Midbrain (tissue), 1 donor: ENCODE measurements at places on chromosomes 2 and 18.

DNA sequence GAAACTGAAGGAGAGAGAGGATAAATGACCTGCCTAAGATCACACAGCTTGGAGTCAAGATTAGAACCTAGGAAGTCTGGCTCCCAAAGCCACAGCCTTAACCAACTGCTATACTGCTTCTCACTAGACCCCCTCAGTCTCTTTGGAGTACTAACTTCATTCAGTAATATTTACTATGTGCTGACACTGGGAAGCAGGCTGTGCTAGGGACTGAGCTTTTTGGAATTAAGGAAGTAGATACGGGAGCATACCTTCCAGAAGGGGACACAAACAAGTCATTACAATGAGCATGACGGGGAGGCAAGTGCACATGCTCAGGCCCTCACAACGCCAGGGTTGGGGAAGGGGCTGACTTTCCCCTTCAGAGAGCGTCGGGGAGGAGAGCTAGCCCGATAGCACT lies 97.7 kb downstream of the INO80D start:
- no peak for DNase-seq

DNA sequence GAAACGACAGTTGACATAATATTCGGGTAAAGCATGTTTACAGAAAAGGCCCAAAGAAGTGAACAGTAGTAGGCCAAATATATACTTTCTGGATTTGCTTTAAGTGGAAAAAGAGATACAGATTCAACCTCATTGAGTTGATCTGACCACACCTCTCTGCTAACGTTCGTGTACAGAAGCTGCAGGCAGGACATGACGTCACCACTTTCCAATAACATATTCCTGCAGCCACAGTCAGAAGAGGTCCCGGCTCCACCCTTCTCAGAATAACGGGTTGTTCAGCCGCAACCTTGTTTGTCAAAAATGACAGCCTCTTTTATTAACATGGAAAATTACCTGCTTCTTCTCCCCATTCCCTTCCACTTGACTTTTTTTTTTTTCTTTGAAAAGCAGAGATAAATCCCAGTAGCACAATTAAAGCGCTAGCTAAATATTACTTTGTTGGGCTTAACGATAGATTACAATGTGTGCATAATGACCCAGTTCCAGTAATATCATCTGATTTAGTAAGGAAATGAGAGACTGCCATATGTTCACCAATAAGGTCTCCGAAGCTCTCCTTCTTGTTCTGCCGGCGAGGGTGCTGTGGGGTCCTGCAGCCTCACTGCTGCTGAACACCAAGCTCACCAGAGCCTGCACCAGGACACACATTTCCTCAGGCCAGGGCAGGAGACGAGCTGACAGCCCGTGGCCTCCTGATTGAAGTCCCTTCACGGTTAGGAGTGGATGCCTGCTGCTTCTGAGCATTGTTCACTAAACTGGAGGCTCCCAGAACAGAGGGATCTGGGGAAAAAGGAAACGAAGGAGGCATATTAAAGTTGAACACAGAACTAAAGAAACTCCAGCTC lies 451.0 kb upstream of the SALL3 start:
- DNase-seq: no peak

DNA sequence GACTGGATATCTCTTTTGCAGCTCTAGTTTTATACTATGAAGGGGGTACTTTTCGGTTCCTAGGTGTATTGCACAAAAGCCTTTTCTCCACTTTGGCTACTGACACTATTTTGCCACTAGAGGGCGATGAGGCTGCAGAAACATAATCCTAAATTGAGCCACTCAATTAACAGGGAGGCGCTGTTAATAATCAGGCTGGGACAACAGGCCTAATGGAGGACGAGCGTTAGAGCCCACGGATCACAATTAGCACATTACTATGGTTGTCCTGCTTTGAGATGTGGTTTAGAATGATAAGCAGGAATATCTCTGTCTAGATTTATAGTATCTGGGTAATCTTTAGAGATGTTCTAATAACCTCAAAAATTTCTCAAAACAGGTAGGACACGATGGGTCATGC lies 62.2 kb upstream of the PMAIP1 start:
- peak; percentile 37 for DNase-seq

DNA sequence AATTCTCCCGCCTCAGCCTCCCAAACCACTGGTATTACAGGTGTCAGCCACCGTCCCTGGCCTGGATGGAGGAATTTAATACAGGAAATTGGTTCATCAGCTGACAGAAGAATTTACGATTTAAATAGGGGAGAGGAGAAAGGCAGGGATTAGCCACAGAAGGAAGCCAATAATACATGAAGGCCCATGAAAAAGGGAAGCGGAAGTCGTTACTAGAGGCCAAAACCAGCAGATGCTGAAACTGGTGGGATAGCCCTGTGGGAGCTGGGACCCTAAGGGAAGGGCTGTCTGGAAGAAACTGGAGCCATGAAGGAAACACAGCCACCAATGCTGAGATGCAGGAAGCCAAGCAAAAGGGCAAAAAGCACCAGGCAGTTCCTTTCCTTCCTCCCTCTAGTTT lies 163.7 kb upstream of the RMP24 start:
- no peak for DNase-seq

DNA sequence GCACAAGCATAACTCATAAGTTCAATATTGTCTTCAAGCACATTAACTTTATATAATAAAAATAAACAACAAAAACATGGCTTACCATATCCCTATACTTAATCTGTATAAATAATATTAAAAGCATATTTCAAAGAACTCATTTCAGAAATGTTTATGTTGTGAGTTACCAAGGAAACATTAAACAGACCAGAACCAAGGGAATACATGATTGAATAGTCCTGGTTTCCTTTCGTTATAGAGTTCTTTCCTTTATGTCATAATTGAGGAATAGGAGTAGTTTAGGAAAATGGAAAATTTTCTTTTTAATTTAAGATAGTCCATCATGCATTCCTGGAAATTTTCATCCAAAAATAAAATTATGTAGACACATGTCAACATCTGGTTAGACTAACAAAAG lies 343.0 kb downstream of the ERBB4 start:
- no peak for DNase-seq

DNA sequence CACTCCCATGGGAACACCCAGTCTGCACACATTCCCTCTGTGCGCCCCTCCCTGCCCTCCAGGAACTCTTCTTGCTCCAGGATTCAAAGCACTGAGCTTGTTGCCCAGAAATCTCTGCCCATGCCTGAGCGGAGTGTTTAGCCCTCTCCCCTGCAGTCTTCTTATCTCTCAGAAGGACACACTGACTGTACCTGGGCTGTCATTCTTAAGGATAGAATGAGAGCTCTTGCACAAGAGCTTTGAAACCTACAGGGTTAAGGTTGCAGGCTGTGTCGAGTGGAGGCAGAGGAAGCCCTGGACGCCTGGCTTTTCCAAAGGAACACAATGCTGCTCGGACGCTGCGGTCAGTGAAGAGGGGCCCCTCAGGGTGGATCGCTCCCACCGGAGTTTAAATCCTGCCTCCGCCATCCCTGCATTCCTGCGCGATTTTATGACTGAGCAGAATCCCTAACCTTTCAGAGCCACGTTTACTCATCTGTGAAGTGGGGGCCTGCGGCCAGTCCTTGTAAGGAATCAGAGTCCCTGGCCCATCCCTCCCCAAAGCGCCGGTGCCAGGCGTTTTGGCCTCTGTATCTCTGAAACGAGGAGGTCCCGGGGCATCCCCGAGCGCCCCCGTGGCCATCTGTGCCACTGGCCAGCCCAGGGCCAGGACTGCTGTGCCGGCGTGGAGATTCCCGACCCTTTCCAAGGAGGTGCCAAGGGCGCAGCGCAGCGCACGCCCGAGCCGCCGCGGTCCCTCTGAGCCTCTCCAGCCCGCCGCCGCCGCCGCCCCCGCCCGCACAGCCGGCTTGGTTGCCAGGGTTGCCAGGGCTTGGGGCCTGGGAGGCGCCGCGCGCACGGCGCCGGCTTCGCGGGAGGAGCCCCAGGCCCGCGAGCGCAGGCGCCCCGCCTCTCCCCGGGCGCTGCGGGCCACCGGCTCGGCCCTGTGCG lies 58.9 kb downstream of the FAM168B start:
- peak; percentile 61 for DNase-seq

- DNase-seq: no peak
These were observed 215.7 kb downstream of the IKZF2 start for GRCh38 chr2:212935752-212936151.

- DNase-seq: no peak
These were observed 3.3 kb downstream of the DYSF start for GRCh38 chr2:71456617-71457016.

GRCh38 chr2:231347638-231348037 lies 47.9 kb upstream of the B3GNT7 start:
- DNase-seq: no peak

GRCh38 chr2:241215421-241215820 lies 26.9 kb downstream of the ANO7 start:
- DNase-seq: no peak

- no peak for DNase-seq
These were observed 24.6 kb upstream of the KCMF1 start for GRCh38 chr2:84946204-84947009.

- DNase-seq: no peak
These were observed 96.2 kb upstream of the ASAP2 start for GRCh38 chr2:9110346-9110884.

DNA sequence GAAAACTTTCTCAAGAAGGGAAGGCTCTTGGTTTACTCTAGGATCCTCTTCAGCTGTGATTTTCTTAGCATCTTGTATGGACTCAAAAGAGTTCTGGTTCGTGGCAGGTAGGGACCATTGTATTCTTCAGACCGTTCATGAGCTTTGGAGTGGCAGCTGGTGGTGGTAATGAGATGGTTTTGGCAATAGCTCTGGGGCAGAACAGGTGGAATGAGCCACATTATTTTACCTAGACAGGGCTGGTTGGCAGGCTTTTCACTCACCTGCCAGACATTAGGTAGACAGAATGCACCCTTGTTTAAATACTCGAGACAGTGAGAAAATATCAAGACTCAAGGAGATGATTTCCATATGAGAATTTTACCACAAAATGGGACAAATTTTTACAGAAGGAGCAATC lies 26.2 kb upstream of the MGAT5 start:
- no peak for DNase-seq

- no peak for DNase-seq
These were observed 392.4 kb downstream of the TNS1 start for GRCh38 chr2:217610401-217610814.

DNA sequence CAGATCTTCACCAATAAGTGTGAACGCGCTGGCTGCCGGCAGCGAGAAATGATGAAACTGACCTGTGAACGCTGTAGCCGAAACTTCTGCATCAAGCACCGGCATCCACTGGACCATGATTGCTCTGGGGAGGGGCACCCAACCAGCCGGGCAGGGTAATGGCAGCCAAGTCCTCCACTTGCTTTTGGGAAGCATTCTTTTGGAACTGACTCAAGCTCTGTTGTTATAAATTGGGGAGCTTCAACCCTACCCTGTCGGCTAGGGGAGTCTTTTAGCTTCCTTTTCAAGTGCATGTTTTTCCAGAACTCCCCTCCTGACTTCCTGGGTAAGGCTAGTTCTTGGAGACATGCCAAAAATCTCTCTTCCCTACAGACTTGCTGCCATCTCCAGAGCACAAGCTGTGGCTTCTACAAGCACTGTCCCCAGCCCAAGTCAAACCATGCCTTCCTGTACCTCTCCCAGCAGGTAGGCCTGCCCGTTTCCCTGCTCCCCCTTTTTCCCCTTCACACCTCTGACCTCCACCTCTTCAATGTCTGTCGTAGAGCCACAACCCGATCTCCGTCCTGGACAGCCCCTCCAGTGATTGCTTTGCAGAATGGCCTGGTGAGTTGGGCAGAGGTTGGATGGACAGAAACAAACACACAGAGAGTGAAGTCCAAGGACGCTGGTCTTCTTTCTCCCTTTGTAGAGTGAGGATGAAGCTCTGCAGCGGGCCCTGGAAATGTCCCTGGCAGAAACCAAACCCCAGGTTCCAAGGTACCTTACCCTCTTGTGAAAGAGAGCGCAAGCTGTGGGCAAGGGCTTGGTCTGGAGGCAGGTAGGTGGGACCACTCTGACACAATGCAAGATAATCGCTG lies 1.5 kb downstream of the ZFAND2B start:
- DNase-seq: no peak

GRCh38 chr18:55300936-55301531 lies 287.0 kb downstream of the TCF4 start:
- DNase-seq: no peak

GRCh38 chr2:77009307-77009706 lies 512.9 kb downstream of the LRRTM4 start:
- no peak for DNase-seq

GRCh38 chr2:33765122-33765521 lies 166.0 kb upstream of the FAM98A start:
- DNase-seq: no peak

DNA sequence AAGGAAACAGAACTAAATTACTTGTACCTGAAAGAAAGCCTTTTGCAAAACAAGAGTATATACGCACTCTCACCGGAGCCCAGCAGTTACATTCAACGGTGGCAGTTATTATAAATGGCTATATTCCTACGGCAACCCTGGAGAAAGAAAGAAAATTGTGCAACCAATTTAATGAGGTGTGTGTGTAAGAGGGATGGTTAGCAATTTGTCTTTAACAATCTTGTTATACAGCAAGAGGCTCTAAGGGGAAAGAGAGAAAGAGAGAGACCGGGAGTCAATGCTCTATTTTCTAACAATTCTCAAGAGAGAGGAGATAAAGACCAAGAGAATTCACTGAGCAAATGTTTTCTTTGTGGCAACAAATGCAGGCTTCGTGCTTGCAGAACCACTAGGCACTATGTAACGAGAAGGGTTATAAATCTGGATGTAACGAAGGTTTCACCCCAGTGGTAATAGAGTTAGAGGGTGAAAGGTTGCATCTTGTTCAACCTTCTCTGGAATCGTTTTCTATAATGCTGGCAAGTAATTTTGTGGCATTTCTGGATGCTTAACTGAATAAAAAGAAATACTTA lies 359.1 kb upstream of the SPRED2 start:
- no peak for DNase-seq

DNA sequence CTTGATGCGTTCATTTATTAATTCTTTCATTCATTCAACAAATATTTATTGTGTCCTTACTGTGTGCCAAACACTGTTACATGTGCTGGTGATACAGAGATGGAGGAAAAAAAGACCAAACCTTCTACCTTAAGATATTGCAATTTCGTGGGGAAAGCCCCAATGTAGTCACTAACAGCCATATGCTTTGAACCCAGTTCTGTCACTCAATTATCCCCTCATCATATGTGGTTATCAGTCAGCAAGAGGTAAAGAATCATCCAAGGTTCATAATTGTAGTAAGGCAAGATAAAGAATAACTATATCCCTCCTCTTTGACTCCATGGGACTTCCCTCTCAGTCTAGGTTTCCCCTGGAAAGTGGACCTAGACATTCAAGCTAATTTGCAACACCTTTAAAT lies 1185.6 kb upstream of the CELF4 start:
- DNase-seq: no peak

GRCh38 chr2:99380376-99381010 lies 43.3 kb downstream of the EIF5B start:
- no peak for DNase-seq
